ENCODE measurements at places on chromosomes 2 and 18. TPM values are rescaled to one million over a fixed set of nuclear protein-coding genes. Genes with fewer than 3 reads are reported as not detected.

GRCh38 chr2:167132906-167133555 lies 244.8 kb downstream of the XIRP2 start:
- no peaks in the 10 kb centered on the region for H3K27me3 ChIP-seq
- H3K4me3 ChIP-seq = no peak overlapping the region
- DNase-seq = no peak

The ZDBF2 gene
- total RNA-seq = 28.9 TPM

DNA sequence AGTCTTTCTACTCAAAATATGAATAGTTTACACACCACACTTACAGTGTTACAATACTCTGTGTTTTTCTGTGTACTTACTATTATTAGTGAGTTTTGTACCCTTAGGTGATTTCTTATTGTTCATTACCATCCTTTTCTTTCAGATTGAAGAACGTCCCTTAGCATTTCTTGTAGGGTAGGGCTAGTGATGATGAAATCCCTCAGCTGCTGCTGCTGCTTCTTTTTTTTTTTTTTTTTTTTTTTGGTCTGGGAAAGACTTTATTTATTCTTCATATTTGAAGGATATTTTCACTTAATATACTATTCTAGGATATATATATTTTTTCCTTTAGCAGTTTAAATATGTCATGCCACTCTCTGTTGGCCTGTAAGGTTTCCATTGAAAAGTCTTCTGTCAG lies 29.0 kb upstream of the SERPINB2 start:
- H3K27ac ChIP-seq = no peak overlapping the region
- no peaks in the 10 kb centered on the region for H3K36me3 ChIP-seq
- DNase-seq = no peak
- H3K4me1 ChIP-seq = no peaks in the 10 kb centered on the region

The FSHR gene
- not detected for total RNA-seq
